Activated T-helper 1 cell treated with anti-CD3 and anti-CD28 coated beads, Interleukin-2, amount 50 U/mL, for 16 hours (primary cell): ENCODE measurements at places on chromosomes 7 and 10.

DNA sequence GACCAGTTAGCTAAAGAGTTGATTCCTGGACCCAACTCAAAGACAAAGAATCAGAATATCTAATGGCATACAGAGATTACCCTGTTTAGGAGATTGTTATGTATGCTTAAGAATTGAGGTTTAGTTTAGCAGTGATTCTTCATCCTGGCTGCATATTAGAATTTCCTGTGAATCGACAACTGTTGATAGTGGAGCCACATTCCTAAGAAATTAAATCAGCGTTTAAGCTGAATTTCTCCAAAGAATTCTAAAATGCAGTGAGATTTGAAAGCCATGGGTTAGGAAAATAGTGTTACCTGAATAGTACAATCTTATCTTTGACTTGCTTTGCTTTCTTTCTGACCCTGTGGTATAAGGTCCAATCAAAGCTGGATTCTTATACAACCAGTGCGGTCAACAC is 16.4 kb upstream of the FERD3L start:
- DNase-seq: no peak

DNA sequence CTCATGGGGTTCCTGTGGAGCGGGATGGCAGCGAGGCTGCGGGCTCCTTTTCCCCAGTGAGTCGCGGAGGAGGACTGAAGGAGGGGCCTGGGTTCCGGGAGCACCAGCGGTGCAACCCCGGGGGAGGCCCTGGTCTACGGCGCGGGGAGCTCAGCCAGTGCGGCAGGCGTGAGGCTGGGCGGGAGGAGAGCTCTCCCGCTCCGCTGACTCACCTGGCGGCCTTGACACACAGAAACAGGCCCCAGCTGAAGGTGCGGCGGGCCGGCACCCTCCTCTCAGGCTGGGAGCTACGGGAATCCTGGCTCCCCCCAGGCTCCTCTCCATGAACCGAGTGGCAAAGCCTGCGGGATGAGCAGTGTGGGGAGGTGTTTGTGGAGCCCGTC is 6.8 kb upstream of the NOM1 start:
- no peak for DNase-seq

GRCh38 chr10:114458955-114459354 is 54.7 kb upstream of the AFAP1L2 start:
- DNase-seq: no peak

DNA sequence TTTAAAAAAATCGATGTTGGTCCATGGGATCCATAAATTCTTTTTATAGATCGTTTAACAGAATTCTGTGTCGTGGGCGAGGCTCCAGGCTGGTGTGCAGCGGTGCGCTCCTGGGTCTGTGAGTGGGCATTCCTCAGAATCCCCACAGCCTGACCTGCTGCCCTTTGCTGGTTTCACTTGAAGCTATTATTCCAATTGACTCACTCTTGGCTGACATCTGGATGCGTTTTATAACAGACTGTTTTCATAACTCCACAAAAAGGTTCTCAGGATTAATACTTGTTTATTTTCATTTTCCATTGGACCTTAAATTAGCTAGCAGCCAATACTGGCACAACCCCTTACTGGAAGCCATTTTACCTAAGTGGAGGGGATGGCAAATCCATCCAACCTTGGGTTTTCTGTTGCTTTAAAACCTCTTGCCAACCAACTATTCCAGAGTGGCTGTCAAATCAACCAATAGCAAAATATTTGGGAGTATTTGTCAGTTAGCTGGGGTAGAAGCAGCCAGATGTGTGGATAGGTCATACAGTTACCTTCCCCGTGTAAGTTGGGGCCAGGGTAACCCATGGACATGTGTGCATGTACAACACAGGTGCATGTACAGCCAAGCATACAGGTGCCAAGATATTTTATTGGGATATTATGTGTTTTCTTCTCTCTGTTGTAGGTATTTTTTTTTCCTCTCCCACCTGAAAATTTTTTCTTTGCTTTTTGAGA is 160.7 kb upstream of the ZNF32 start:
- no peak for DNase-seq

- DNase-seq: no peak
Measured at GRCh38 chr10:43453266-43453831, 16.4 kb downstream of the ZNF487 start.
